ENCODE measurements at places on chromosomes 5 and 9. TPM values are rescaled to one million over a fixed set of nuclear protein-coding genes. Genes with fewer than 3 reads are reported as not detected.

The GFPT2 gene
- 47.3 TPM for total RNA-seq

The GDF9 gene
- 0.26 TPM for total RNA-seq

The CDC20B gene
- total RNA-seq, result 0.07 TPM

The TMEM252 gene
- total RNA-seq, result not detected

The IFNB1 gene
- total RNA-seq, result 0.15 TPM

The SAXO1 gene
- not detected for total RNA-seq

The PRR16 gene
- not detected for total RNA-seq

The TRPM6 gene
- 1.3 TPM for total RNA-seq
